Neural cell (in vitro differentiated cells): ENCODE measurements at places on chromosomes 7 and 10. TPM values are rescaled to one million over a fixed set of nuclear protein-coding genes. Genes with fewer than 3 reads are reported as not detected.

The GPR15LG gene
- not detected in 2 replicates for polyA plus RNA-seq

The PDE1C gene
- polyA plus RNA-seq = 6.6 and 8.2 TPM in 2 replicates

The ARHGAP22 gene
- 0.15 and 0.70 TPM in 2 replicates for polyA plus RNA-seq

The KAZALD1 gene
- polyA plus RNA-seq = 1.2 and 1.6 TPM in 2 replicates

The HYAL4 gene
- polyA plus RNA-seq = 0.64 TPM in 1 of 2 replicates, not detected in the other

The IL2RA gene
- polyA plus RNA-seq = not detected in 2 replicates

The PARD3 gene
- 10.4 and 12.4 TPM in 2 replicates for polyA plus RNA-seq

The SPAM1 gene
- not detected in 2 replicates for polyA plus RNA-seq

The DAGLB gene
- polyA plus RNA-seq = 32.3 and 48.9 TPM in 2 replicates

The SLC12A9 gene
- polyA plus RNA-seq = 21.2 and 29.0 TPM in 2 replicates

The NUDT13 gene
- polyA plus RNA-seq = 1.8 and 3.2 TPM in 2 replicates

The C10orf62 gene
- not detected in 2 replicates for polyA plus RNA-seq

The ADIRF gene
- polyA plus RNA-seq = not detected in 2 replicates

The RBAK gene
- 12.0 and 12.9 TPM in 2 replicates for polyA plus RNA-seq

The ABCC2 gene
- 2.0 and 3.4 TPM in 2 replicates for polyA plus RNA-seq

The GBX1 gene
- polyA plus RNA-seq = not detected in 2 replicates

The SVIL gene
- 7.3 and 8.6 TPM in 2 replicates for polyA plus RNA-seq

The SLC18A3 gene
- not detected in 2 replicates for polyA plus RNA-seq

The IMMP2L gene
- 7.6 and 9.7 TPM in 2 replicates for polyA plus RNA-seq

The TMEM168 gene
- 21.9 and 24.0 TPM in 2 replicates for polyA plus RNA-seq

The EPHB4 gene
- 0.92 and 1.4 TPM in 2 replicates for polyA plus RNA-seq

The DRGX gene
- not detected in 2 replicates for polyA plus RNA-seq

The MUC3A gene
- not detected in 2 replicates for polyA plus RNA-seq

The CHST3 gene
- polyA plus RNA-seq = 4.1 and 6.0 TPM in 2 replicates

The LRIT1 gene
- polyA plus RNA-seq = not detected in 2 replicates

The MMRN2 gene
- polyA plus RNA-seq = 0.15 TPM in 1 of 2 replicates, not detected in the other

The CALML5 gene
- polyA plus RNA-seq = not detected in 2 replicates

The CALHM3 gene
- not detected in 2 replicates for polyA plus RNA-seq

The IDI2 gene
- 0.24 TPM in 1 of 2 replicates, not detected in the other for polyA plus RNA-seq

The TMEM196 gene
- polyA plus RNA-seq = 30.3 and 35.7 TPM in 2 replicates

The ATOH7 gene
- polyA plus RNA-seq = 2.5 and 3.0 TPM in 2 replicates

The DOCK1 gene
- 0.88 and 2.7 TPM in 2 replicates for polyA plus RNA-seq

The CPA2 gene
- 0.41 TPM in 1 of 2 replicates, not detected in the other for polyA plus RNA-seq

The POT1 gene
- polyA plus RNA-seq = 19.3 and 23.9 TPM in 2 replicates

The SYNPO2L gene
- polyA plus RNA-seq = not detected in 2 replicates

The ZP3 gene
- not detected in 2 replicates for polyA plus RNA-seq

The PALS2 gene
- 3.8 and 3.9 TPM in 2 replicates for polyA plus RNA-seq

The GIMAP5 gene
- not detected in 2 replicates for polyA plus RNA-seq

The NRCAM gene
- 81.1 and 90.9 TPM in 2 replicates for polyA plus RNA-seq
